Effector memory CD4-positive, alpha-beta T cell (primary cell): ENCODE measurements at places on chromosomes 1 and 21.
A peak's percentile ranks its signal among the peaks of the same experiment; 100 is the strongest.

DNA sequence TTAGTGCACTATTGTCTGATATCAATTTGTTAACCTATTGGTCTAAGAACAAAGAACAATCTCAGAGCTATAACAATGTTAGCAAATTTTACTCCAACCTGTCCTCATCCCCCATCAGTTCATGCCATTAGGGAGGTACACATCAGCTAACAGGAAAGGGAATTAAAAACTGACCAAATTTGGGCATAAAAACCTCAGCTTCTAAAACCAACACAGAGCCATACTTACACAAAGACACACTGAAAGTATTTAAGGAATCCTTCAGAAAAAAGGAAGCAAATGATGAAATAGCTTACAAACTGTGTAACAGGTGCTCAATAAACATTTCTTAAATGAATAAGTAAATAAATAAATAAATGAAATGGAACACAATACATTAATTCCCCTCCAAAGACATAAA, 89.2 kb downstream of the TTLL7 start:
- no peak for DNase-seq

DNA sequence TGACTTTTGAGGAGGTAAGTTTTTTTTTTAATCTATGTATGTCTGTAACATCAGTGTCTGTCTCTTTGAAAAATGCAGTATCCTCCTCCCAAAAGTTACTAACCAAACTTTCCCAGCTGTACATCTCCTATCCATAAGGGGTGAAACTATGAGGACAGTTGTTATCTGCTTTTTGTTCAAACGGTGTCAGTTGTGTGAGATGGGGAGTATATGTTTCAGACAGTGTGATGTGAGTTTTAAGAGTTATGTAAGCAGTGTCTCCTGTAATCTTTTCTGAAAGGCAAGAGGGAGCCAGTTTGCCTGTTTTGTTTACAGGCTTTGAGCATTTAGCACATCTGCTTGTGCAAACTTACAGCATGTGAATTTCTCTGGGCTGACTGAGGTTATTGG, 34.8 kb upstream of the CACYBP start:
- no peak for DNase-seq

DNA sequence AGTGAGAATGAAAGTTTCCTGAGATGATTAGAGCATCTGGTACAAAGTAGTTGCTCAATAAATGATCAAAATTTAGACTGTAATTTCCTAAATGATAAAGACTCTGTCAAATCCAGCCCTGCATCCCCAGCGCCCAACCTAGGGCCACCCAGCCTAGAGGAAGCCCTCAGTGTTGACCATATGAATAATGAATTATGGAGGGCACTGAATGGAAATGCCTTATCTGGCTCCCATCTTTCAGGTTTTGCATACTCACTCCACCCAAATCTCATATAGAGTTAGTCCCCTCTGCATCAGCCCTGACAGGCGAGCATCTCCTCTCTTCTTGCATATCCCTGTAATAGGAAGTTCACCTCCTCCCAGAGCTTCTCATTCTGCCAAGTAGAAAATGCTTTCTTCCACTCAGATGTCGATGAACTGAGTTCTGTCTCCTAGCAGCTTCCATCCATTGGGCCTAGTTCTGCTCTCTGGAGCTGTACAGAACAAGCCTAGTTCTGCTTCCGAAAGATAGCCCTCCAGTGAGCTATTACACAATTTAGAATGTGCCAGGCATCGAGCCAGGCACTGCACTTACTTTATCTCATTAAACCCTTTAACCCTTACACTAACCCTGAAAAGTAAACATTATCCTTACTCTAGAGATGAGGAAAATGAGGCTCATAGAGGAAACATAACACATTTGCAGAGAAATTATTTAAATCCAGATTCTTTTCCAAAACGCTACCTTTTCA, 20.9 kb downstream of the COA7 start:
- no peak for DNase-seq

DNA sequence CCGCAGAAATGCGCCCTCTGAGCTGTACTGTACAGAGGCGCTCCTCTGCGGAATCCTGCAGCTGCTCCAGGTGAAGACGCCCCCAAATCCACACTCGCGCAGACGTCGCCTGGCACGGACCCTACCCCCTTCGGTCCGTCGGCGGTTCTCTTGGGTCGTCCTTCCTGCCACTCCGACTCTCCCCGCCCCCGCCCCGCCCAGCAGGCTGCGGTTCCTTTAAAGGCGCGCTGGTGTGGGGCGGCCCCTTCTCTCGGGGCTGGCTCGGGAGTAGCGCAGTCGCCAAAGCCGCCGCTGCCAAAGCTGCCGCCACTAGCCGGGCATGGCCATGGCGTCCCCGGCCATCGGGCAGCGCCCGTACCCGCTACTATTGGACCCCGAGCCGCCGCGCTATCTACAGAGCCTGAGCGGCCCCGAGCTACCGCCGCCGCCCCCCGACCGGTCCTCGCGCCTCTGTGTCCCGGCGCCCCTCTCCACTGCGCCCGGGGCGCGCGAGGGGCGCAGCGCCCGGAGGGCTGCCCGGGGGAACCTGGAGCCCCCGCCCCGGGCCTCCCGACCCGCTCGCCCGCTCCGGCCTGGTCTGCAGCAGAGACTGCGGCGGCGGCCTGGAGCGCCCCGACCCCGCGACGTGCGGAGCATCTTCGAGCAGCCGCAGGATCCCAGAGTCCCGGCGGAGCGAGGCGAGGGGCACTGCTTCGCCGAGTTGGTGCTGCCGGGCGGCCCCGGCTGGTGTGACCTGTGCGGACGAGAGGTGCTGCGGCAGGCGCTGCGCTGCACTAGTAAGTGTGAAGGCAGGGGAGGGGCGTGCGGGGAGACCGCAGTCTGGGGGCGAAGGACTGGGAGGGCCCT, at the start of gene RASSF5:
RASSF5 (plus strand) TSS at position 248 of the 846 bp plus-strand sequence; CDS start at position 320, 72 bp downstream.
- DNase-seq, result peak; percentile 68

DNA sequence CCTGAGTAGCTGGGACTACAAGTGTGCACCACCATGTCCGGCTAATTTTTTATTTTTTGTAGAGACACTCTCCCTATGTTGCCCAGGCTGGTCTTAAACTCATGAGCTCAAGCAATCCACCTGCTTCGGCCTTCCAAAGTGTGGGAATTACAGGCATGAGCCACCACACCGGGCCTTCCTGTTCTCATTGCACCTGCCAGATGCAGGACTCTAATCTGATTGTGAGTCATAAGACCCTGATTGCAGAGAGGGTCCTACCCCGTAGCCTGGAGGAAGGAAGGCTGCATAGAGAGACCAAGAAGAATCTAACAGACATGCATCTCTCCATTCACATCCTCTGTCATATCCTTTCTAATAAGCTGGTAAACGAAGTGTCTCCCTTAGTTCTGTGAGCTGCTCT, 19.5 kb upstream of the CGN start:
- no peak for DNase-seq

DNA sequence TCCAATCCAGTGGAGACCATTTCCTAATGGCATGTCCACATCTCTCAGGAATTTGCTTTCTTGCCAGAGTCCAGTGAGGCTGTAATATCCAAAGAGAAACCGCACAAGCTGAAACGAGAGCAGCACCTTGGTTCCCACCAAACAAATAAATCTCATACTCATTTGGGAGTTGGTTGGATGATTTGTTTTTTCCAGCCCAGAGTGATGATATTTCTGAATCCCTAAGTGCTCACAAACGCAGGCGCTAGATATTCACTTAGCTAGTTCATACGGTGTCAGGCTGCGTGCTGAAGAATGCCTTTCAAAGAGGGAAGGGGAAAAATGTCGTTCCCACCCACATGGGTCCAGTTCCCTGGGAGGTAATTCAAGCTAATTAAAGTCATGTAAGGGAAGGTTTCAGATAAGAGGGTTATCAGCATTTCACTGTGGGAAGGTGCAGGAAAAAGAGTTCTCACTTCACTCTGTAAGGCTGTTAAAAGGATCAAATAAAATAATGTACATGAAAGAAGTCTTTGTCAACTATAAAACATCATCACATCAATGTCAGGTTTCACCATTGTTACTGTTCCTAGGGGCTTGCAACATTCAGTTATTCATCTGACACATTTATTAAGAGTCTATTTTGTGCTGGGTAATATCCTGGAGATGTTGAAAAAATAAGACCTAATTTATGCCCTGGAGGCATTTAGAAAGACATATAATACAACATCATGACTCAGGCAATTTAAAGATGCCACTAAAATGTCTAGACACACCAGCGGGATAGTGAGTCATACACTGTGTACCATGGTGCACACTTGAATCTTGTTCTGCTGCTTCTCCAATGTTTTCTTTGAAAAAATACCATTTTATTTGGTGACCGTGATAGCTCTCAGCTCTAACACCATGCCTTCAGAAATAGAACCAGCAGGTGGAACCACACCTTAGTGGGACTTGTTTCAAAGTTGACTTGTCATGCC, 19.3 kb downstream of the DPT start:
- DNase-seq, result no peak

- no peak for DNase-seq
Measured at GRCh38 chr1:80075351-80075750, 1068.8 kb upstream of the ADGRL4 start.

DNA sequence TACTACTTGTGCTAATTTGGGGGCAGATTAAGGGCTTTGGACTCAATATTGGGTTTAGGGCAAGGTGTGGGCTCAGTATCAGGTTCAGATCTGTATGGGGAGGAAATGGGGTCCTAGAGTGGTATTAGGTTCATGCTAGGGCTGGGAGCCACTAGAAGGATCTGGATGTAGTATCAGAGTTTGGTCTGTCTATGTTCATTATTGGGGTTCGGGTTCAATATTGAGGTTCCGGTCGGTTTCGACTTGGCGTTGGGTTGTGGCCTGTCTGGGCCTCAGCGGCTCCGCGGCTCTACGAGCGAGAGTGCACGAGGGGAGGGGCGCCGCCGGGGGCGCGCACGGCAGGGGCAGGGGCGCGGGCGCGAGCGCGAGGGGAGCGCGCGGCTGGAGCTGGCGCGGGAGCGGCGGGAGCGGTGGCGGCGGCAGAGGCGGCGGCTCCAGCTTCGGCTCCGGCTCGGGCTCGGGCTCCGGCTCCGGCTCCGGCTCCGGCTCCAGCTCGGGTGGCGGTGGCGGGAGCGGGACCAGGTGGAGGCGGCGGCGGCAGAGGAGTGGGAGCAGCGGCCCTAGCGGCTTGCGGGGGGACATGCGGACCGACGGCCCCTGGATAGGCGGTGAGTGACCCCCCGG, at the start of gene PTPRF:
PTPRF (plus strand) TSS at position 401 of the 624 bp plus-strand sequence. CDS start 14,193 bp downstream, outside the sequence.
- no peak for DNase-seq

DNA sequence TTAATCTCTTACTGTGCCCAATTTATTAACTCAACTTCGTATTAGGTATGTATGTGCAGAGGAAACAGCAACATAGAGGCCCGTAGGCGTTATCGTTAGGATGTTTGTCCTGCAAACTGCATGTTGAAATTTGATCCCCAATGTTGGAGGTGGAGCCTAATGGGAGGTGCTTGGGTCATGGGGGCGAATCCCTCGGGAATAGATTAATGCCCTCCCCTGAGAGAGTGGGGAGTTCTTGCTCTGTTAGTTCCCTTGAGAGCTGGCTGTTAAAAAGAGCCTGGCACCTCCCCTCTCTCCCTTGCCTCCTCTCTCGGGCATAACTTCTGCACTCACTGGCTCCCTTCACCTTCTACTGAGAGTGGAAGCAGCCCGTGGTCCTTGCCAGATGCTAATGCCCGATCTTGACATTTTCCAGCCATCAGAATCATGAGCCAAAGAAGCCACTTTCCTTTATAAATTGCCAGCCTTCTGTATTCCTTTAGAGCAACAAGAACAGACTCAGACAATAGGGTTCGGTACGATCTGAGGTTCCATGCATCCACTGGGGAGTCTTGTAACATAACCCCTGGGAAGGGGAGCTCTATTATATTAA, 149.0 kb upstream of the RAB4A start:
- no peak for DNase-seq

DNA sequence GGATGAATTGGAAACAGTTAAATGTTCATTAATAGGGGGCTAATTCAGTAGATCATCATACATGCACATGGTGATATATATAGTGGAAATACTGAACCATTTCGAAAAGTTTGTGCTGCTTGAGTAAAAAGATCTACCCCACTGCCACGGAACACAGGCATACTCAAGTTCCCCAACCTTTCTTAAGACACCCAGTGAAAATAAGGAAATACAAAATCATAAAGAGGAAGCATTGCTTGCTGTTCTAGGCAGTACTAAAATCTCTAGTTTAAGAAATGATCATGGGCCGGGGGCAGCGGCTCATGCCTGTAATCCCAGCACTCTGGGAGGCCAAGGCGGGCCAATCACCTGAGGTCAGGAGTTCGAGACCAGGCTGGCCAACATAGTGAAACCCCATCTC, 37.6 kb upstream of the KIRREL1 start:
- no peak for DNase-seq

DNA sequence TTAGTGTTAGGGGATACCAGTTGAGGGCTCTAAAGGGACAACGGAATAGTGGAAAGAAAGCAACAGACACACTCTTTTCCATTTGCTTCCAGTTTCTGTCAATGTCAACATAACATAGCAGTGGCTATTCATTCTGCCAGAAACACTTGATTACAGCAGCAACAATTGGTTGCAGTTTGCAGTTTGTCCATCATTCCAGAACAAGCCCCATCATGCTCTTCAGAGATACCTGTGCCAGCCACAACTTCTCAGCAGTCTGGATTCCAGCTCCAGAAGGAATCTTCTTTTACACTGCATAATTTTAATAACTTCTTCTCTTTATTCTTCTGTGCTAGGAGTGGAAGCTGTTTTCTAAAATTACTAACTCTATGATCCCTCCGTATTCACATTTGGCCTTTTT, 1521.4 kb downstream of the PLA2G4A start:
- no peak for DNase-seq

DNA sequence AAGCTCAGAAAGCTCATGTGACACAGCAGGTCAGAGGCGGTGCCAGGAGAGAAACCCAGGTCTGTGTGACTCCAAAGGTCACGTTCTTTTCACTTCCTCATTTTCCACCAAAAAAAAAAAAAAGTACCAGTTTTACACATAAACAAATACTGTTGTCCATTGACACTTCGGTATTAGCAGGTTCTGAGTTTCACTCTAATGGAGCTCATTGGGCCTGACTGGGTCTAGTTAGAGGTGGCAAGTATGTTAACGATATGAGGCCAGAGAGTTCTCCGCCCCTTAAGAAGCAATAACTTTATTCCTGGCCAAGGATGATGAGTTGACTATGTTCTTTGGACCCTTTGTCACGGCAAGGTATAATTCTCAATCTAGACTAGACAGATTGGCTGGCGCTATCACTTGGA, 30.0 kb upstream of the SDE2 start:
- no peak for DNase-seq

DNA sequence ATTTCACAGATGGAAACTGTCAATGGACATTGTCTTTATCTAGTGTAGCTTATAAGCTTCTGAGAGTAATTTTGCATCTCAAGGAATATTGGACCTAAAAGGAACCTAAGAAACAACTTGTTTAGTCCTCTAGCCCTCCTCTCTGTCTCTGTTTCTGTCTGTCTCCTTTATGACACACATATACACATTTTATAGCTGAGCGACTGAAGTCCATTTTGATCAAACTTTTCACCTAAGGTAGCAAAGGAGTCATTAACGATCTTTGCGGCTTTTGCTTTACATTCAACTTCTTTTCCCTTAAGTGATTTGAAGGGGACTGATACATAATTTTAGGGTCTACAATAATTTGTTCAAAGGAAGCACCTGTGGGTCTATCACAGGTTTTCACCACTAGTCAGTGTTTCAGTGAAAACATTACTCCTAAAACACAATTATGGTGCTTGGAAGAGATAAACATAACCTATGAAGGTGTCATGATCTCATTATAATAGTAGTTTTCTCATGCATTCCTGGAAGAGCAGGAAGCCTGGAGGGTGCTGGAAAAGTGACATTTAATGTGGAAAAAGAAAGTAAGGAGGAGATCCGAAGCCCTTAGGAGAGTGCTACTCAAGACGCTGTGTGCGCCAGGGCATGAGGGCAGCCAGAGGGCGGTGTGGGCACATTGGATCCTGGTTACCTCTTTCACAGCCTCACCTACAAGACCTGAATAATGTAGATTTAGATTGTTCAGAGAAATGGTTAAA, 248.6 kb downstream of the DNM3 start:
- peak; percentile 34 for DNase-seq
